Activated naive CD8-positive, alpha-beta T cell treated with anti-CD3 and anti-CD28 coated beads, Interleukin-2, amount 10 ng/mL, durations not matched to agents 7 days and 5 days (primary cell): ENCODE measurements at places on chromosomes 1 and 21.

GRCh38 chr21:18104802-18105201, 139.8 kb upstream of the CHODL start:
- DNase-seq, result no peak

- no peak for DNase-seq
These were observed 334.0 kb upstream of the PRMT6 start for GRCh38 chr1:106722466-106722865.

DNA sequence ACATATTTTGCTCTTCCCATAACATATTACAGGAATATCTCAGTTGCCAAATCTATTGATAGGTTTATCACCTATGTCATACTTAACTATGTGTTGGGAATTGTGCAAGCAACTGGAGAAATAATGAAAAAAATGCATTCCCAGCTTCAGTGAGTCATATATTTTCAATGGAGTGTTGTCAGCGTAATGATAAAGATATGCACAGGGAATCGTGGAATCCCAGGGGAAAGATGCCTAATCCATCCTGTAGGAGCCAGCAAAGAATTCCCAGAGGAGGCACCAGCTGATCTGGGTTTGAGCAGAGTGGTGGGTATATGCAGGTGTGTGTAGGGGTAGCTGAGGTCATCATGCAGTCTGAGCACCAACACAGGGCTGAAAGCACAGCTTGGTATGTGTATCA, 213.3 kb upstream of the DAB1 start:
- no peak for DNase-seq

GRCh38 chr1:79264285-79264684, 257.8 kb upstream of the ADGRL4 start:
- no peak for DNase-seq

DNA sequence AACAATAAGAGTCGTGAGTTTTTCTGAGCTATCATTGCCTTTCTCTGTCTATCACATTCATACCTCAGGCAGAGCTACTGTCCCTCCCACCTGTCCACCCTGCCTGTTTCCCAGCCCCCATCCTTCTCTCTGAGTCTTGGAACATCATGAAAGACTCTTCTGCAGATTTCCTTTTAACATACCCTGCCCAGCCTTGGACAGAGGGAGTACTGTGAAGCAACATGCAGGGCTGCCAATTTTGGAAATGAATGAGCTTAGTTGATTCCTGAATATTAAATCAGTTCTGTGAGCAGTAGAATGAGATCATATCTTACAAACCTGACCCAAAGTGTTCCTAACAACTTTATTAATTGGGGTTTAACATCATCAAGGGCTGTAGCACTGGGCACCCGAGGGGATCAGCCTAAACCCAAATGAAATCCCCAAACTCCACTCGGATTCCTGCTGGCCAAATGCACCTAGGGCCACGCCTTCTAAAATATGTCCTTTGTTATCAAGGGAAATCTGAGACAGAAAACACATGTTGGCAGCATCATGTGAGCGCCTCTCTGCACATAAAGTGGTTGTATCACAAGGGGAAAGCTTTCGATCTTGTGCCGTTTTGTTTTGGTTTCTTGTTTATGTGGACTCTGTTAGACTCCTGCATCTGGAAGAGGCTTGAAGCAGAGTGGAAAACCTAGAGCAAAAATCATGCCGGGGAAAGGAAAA, 357.6 kb downstream of the KIF26B start:
- no peak for DNase-seq

GRCh38 chr1:94121411-94121821, 468 bp upstream of the ABCA4 start:
- DNase-seq, result no peak

GRCh38 chr1:229300099-229300757, 29.3 kb downstream of the RAB4A start:
- no peak for DNase-seq

GRCh38 chr1:107184888-107185287, 44.0 kb downstream of the NTNG1 start:
- no peak for DNase-seq

DNA sequence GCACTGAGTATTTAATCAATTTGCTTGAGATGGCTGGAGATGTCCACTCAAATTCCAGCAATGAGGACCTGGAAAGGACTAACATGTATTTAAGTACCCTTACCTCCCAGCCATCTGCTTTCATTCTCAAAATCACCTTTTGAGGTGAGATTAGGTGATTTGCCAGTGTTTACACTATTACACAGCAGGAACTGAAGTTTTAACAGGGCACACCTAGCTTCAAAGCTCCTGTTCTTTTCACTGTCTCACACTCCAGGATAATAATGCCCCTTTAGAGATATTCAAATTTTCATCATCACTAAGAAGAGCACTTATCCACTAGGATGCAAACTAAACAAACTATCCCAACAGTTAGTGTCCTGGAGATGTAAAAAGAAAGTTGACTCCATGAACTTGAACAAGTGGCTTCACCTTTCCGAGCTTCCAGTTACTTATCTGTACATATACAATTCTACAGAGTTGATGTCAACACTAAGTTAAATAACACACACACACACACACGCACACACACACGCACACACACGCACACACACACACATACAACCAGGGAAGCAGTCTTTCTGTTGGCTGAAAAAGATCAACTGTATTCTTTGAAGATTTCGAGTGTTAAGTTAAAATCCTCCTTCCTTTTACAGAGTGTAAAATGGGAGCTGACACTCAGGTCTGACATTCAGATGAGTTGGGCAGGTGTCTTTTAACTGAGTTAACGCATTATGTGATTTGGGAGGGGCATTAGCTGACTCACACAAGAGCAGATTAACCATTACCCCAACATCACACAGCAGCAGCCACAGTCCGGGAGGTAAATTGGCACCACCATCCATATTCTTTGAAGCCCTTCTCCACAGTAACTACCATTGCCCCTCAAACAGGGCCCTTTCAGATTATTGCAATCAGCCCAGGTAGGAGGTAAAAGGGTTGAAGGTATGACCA, 15.5 kb upstream of the JAK1 start:
- DNase-seq, result no peak

DNA sequence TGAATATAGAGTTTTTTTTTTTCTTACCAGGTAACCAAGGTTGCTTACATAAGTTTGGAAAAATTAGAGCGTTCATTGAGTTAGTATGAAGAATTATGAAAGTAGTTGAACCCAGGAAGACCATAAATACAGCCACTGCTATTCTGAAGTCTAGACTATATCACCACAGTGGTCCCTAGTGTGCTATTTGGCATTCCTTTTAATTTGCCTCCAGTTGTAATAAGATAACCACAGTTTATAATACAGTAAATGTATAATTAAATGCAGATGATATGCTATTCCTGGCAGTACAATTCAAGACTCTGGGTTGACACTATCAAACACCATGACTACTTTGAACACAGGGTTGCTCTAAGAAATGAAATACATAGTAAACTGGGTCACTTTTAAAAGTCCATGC, 270.5 kb downstream of the BRINP2 start:
- DNase-seq, result no peak

DNA sequence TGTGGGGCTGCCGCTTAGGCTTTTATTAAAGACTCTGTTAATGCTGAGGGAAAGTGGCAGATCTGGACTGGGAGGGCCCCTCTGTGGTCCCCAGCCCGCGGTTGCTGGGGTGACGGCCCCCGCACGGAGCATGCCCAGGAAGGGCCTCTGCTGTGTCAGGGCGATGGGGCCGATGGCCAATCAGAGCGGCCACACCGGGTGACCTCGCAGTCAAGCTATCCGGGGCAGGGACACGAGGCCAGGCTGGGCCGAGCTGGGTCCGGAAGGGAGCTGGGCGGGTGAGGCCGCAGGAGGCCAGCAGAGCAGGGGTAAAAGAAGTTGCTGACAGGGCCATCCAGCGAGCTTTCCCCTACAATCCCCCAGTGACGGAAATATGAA, 145.1 kb downstream of the CASZ1 start:
- DNase-seq, result no peak

DNA sequence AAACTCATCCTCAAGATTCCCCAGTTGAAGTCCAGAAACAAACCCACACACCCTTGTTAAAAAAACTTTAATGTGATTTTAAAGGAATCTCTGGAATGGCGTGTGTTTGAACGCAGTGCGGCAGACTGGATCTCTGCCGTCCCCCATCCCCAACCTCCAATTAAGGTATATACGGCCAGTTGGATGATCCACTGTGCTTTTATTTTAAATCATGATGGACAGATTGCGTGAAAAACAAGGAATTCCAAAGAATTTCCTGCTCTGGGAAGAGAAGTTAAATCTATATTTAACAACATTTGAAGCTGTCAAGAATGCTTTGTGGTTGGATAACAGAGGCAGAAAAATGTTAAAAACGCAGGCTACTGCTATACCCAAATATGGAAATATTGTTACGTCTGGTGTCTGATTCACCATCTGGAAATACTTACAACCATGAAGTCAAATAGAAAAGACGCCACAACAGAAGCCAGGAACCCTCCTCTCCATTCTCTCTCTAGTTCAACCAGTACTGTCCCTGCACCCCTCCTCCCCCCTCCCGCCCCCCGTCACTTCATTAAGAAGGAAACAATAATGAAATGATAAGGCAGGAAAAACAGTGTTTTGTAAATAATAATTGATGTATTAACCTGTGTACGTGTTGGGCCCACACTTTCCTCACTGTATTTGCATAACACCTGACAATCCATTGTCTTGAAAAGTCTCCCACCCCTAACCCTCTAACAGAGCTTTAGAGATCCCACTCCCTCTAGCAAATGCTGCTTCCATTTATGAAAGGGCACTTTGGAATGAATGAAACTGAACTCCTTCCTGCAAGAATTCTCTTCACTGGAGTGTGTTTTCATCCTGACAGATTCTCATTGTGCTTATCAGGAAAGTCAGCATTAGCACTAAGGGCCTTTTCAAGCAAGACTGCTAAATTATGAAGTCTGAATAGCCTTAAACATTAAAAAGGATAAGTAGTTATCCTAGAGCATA, 2.0 kb upstream of the CCN1 start:
- no peak for DNase-seq

DNA sequence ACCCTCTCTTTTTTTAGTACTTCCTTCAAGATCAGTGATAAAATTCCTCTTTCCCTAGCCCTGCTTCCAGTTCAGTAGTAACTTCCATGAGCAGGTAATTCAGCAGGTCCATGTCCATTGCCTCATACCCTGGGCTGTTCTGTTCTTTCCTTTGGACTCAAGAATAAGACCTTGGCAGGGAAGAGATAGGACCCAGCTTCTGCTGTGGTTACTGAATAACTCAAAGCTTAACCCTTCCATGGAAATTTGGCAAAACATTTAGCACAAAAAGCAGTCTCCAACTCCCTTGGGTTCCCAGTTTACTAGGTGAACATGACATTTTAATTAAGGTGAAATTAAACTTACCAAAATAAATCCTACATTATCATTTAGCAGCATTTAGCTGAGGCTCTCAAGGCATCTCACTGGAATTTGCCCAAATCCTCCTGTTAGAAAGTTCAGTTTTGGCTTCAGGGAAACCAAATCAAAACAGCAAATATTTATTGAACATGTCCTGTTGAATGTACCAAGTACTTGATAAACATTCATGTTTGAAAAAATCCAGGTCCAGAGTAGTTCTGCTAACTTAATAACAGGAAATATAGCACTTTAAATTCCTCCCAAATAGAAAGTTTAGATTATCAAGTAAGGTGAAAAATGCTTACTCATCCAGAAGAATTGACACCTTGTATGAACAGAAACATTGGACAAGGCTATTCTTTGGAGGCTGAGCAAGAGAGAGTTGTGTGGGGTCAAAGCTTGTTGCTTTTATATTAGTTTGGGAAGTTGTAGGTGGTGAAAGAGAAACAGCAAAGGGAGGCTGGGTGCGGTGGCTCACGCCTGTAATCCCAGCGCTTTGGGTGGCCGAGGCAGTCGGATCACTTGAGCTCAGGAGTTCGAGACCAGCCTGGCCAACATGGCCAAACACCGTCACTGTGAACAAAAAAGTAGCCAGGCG, 8.4 kb upstream of the SERPINC1 start:
- no peak for DNase-seq

DNA sequence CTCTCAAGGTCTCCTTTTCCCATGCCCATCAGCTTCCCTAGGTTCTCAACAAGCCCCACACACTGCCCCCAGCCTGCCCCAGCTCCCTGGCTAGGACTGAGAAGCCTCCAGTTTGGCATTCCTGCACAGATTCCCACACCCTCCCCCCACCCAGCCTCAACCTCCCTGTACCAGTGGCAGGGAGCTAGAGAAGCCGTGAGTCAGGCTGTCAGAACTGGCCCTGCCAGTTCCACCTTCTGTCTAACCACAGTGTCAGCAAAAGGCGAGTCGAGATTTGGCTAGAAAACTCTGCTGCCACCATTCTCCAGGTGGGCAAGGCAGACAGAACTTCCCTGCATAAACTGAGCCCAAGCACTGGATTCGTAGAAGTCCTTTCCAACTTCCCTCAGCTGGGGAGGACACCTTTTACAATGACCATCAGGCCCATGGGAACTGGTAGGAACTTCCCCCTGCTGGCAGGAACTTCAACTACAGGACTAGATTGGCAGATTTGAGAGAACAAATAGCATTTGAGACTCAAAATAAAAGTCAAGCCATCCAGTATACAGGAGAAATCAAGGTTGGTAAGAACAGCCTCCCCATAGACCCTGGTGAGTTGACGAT, 31.0 kb downstream of the TNNT2 start:
- no peak for DNase-seq

DNA sequence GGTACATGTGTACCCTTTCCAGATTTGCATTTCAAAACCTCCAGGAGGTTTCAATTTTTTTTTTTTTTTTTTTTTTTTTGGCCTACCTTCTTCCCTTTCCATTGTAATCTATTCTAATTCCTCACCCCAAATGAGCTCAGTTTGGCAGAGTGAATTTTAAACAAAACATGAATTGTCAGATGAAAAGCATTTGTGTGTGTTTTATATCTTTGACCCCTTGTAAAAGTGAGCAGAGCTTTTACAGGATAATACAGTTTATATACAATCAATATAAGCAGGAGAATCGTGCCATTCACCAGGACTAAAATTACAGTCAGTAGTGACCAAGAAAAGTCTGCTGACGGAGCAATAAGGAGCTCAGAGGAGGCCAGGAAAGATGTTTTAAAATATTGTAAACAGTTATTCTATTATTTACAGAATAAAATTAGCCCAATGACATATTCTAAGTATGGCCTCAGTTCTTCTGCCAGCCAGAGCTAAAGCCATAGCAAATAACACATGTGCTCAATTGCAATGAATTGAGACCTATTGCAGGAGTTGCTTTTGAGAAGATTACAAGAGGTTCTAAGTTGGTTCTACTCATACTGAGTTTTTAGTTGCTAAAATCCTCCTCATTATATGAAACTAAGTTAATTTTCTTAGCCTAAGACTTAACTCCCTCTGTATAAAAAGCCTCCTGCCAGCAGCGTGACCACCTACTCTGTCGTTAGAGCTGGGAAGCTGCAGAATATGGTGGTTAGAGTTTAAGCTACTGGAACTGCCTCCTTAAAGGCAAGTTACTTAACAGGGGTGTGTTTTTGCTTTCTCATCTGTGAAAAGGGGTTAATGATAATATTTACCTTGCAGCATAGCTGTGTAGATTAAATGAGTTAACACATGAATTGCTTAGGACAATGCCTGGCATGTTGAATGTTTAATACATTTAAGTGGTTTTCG, 50.8 kb upstream of the ZNF326 start:
- DNase-seq, result no peak

- no peak for DNase-seq
These were observed 305.7 kb upstream of the NRIP1 start for GRCh38 chr21:15370462-15370975.
